ENCODE measurements at places on chromosomes 5 and 9.

DNA sequence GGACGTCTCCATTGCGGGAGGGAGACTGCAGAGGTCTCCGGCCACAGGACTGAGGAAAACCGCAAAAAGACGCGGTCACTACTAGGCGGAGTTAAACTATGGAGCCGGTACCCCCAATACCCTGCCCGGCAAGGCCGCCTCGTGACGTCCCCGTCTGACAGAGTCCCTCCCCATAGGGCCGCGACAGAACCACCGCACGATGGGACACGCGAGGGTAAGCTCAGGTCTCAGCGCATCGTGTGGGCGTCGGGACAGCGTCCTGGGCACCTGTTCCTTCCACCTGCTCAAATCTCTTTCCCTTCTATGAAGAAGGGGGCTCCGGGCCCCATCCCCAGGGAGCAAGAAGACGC lies 35.2 kb upstream of the GLDC start:
- DNase-seq = peak; percentile 42

DNA sequence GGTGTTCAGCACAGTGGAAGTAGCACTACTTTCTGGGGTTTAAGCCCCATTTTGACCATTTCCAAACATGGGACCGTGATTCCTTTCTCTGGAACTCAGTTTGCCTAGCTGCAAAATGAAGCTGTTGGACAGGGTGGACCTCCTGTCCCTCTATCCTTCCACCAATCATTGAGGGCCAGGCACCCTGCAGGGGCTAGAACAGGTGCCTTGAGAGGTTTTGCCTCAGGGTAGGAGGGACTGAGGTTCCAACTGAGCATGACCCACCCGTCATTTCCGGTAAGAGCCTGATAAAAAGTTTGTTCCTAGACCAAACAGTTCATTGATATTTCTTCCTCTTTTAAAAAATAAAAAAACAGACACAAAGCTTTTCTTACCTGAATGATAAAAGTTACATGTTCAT lies 116.5 kb downstream of the MVB12B start:
- no peak for DNase-seq

DNA sequence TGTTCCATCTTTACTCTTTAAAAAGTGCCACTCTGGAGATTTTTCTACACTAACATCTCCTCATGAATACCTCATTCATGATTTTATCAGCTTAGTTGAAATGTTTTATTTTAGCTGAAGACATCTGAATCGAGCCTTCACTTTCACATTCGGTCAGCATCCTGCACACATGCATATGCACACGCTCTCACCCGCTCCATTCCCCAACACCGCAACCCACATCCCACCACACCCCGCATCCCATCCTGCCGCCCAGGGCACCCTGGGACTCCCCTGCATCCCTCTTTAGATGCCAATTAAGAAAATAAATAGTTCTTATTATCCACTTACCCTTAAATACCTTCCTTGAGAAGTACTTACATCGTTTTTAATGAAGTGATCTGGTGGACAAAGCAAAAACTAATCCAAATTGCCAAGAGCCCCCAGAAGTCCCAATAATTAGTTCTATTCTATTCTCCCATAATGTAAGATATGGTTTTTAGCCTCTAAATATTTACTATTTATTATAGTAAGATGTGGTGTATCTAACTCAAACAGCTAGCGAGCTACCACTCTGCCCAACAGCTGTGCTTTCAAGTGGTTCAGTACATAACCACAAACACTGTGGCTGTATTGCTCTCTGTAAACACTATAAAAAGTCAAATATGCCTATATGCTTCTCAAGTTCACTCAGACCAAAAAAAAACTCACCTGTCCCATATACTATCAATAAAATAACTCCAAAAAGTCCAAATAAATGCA lies 38.2 kb downstream of the GZMK start:
- no peak for DNase-seq

DNA sequence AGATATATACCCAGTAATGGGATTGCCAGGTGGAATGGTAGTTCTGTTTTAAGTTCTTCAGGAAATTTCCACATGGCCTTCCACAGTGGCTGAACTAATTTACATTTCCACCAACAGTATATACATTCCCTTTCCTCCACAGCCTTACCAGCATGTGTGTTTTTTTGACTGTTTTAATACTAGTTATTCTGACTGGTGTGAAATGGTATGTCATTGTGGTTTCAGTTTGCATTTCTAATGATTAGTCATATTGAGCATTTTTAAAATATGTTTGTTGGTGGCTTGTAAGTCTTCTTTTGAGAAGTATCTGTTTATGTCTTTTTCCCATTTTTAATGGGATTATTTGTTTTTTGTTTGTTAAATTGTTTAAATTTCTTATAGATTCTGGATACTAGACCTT lies 208.9 kb downstream of the CFAP90 start:
- DNase-seq = no peak

DNA sequence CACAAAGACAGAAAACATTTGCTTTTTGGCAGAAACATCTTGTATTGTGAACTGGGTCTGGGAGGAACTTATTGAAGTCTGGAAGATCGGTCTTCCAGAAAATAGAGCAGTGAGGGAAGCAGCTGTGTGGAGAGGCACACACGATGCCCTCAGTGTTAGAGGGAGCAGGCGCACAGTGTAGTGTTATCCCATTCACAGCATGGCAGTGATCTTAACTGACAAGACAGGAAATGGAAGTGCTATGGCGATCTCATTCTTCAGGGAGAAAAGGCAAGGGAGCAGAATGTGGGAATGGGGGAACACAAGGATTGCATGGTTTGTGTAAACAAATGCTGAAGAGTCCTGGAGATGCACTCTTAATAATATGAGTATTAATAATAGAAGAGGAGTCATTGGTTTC lies 161.0 kb downstream of the PBX3 start:
- DNase-seq = no peak

DNA sequence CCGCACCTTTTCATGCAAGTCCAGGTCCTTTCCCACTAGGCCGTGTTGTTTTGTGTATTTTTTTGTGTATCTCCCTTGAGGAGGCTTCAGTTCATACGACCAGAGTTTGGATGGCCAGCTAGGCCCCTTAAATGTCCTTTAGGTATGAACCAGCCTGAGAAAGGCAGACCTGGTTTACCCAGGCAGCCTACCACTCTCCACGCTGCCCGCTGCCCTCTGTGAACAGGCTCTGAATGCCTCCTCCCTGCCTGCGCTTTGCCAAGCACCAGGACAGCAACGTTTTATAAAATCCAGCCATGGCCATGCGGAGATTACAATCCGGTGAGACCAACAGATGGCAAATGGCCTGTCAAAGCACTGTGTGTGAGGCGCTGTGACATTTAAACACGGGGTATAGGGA lies 626 bp upstream of the CLTB start:
- no peak for DNase-seq

DNA sequence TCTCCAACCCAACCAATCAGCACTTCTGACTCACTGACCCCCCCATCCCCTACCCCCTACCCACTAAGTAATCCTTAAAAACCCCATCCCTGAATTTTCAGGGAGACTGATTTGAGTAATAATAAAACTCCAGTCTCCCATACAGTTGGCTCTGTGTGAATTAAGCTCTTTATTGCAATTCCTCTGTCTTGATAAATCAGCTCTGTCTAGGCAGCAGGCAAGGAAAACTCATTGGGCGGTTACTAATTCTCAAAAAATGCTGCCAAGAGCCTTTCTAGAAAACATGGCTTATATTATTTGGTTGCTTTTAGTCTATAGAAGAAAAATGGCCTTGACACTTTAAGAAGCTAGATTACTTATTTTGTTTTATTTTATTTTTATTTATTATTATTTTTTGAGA lies 131.7 kb downstream of the SUSD1 start:
- no peak for DNase-seq

DNA sequence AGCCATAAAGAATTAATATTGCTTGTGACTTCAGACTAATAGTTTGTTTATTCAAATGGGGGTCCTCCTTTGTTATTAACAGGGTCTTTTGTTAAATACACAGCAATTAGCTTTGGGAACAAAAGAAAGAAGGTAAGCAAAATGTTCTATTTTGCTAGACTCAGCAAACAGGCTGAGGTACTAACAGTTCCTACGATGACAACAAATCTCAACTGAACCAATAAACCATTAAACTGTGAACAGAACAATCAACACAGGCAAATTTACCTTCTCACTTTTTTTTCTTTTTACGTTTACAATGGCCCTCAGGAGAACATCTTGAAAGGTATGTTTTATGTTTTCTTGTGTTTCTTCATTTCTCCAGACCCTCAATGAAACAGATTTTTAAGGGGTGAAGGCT lies 207.2 kb downstream of the NFIB start:
- DNase-seq = no peak

GRCh38 chr9:133948131-133948530 lies 44.0 kb downstream of the VAV2 start:
- DNase-seq = no peak

DNA sequence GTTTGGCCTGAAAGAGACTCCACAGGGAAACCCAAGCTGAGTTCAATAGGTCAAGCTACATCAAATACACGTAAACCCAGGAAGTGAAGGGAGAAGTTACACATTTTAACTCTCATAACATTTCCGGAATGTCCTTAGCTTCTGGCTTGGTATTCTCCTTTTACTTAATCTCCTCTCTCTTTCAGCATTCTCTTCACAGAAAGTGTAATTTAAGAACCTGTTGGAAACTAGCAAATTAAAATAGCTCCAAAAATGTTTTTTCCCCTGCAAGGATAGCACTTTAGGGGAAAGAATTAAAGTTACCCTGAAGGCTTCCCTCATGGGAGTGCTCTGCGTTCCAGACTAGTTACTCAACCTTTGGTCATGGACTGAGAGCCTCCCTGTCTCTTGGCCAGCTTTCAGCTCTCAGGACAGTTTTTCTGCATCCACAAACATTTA lies 292.7 kb upstream of the TARS1 start:
- peak; percentile 75 for DNase-seq

GRCh38 chr9:33048054-33048465 lies 23.0 kb downstream of the DNAJA1 start:
- no peak for DNase-seq

- DNase-seq = no peak
Observed at GRCh38 chr9:69357030-69357775, 32.2 kb downstream of the ENTREP1 start.

GRCh38 chr9:131669269-131670157 lies 70.4 kb downstream of the RAPGEF1 start:
- no peak for DNase-seq

GRCh38 chr9:109249615-109250014 lies 71.2 kb downstream of the EPB41L4B start:
- no peak for DNase-seq

- DNase-seq = no peak
Observed at GRCh38 chr5:60541980-60542379, 158.0 kb downstream of the DEPDC1B start.

DNA sequence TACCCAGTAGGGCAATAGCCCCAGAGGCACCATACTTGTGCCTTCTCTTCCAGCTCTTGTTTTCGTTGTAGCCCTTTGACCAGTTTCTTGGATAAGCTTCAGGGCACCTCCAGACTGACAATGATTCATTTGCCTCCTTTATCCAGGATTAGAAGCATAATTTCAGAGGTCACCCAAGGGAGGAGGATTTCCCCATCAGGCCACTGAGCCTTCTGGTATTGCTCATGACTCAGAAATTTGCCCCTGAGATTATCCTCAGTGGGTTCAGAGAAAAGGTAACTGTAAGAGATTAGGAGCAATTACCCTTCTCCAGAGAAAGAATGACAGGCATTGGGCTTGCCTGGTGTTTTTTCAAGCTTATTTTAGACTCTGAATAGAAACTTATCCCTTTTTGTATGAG lies 147.9 kb downstream of the MSX2 start:
- DNase-seq = no peak

- no peak for DNase-seq
Observed at GRCh38 chr5:110463106-110463505, 263.4 kb downstream of the TMEM232 start.

DNA sequence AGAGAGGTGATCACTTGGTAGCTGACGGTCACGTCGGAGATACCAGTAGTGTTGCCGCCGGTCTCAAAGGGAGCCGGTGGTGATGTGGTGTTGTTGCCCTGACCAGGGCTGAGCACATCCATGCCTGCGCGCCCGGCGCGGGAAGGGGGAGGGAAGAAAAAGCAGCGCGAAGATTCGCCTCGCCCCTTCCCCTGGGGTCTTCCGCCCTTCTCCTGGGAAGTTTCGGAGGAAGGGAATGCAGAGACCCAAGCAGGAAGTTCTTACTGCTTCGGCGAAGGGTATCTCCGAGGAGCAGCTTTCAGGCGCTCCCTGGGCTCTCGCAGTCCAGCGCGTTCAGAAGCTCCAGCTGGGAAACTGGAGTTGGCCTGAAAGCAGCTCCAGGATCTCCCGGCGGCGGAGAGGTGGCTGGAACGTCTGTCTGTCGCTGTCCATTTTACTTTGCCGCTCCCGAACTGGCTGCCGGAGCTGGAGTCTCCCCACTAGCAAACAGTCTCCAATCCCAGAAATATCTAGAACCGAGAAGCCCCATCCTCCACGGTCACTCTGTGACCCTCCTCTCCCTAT lies 565 bp downstream of the HTR1A start:
- DNase-seq = no peak

DNA sequence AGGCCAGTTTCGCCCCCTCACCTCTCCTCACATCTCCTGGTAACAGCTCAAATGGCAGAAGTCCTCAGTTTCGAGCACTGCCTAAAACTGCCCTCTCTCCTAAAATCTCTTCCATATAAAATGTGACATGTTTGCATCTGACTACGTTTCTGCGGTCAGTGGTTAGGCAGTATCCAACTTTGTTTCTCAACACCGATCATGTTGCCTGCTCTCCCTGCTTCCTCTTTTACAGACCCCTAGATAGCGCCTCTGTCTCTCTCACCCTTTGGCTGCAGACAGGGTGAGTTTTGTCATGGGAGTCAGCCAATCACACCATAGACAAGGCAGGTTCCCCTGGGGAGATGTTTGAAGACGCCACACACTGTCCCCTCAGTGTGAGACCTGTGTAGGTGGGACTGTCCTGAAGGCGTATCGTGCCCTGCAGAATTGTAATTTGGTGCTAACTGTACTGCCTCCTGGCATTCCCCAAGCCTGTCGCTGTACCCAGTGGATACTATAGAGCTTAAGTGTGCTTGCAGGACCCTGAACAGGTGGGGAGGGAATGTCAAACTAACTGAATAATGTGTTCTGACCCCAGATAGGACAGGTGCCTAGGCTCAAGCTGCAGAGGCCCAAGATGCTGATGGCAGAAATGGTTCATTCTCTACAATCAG lies 1.1 kb downstream of the HEXB start:
- no peak for DNase-seq

GRCh38 chr5:80094236-80094738 lies 59.1 kb downstream of the THBS4 start:
- no peak for DNase-seq

GRCh38 chr5:127235136-127235535 lies 55.5 kb upstream of the MEGF10 start:
- DNase-seq = no peak
